ENCODE measurements at places on chromosomes 1 and 21. TPM values are rescaled to one million over a fixed set of nuclear protein-coding genes. Genes with fewer than 3 reads are reported as not detected.
A peak's percentile ranks its signal among the peaks of the same experiment; 100 is the strongest.

SPRR2F gene
- not detected for total RNA-seq

SLC30A1 gene
- total RNA-seq, result 16.1 TPM

CHIT1 gene
- not detected for total RNA-seq

ELAVL4 gene
- not detected for total RNA-seq

RBM11 gene
- total RNA-seq, result not detected

RGS2 gene
- 17.9 TPM for total RNA-seq

FAM163A gene
- not detected for total RNA-seq

ZNHIT6 gene
- total RNA-seq, result 7.0 TPM

TSPEAR gene
- total RNA-seq, result not detected

LCE1F gene
- total RNA-seq, result not detected

TRAF3IP3 gene
- not detected for total RNA-seq

NBPF4 gene
- total RNA-seq, result not detected

HRNR gene
- not detected for total RNA-seq

- no peak for DNase-seq
These were observed 122.2 kb downstream of the KCNN3 start for GRCh38 chr1:154747740-154748404.

DNA sequence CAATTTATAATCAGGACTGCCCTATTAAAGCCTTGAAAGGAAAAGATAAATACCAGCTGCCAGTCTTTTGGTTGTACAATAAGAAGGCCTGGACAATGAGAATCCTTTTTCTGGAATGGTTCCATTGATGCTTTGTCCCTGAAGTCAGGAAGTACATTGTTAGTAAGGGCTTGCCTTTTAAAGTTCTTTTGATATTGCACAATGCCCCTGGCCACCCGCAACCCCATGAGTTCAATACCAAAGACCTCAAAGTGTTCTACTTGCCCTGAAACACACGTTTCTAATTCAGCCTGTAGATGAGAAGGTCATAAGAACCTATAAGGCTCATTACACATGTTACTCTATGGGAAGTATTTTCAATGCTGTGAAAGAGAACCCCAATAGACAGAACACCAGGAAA lies 112.1 kb downstream of the OLFM3 start:
- DNase-seq, result no peak

GRCh38 chr1:55127827-55128343 lies 87.3 kb downstream of the USP24 start:
- peak; percentile 92 for DNase-seq

- no peak for DNase-seq
These were observed 27.8 kb downstream of the ZBTB17 start for GRCh38 chr1:15948091-15948591.

- no peak for DNase-seq
These were observed 11.6 kb upstream of the GJA9 start for GRCh38 chr1:38892976-38893375.

DNA sequence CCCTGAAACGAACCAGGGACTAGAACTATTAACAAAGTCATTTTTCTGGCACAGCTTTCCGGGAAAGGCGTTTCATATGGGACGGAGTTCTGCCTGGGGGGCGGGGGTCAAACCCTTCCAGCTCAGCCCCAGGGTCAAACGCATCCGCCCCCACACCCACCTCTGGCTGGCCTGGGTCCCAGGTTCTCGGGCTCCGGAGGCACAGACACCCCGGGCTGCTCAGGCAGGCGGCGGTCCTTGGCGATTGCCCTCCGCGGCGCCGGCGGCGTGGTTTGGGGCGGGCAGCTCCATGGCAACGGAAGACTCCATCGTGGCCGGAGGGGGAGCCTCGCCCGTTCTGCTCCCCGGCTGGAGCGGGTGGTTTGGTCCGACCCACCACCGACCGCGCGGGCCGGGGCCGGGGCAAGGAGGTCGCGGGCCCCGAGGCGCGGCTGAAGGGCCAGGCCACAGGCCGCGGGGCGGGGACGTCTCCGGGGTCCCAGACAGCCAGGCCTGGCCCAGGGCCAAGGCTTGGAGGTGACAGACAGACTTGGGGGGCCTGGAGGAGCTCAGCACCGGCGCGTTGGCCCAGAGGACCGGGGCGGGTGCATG lies at the start of gene CFAP74:
Gene CFAP74 (minus strand): TSS at position 246 of the 591 bp plus-strand sequence. CDS start 12,830 bp downstream, outside the sequence.
- DNase-seq, result no peak

DNA sequence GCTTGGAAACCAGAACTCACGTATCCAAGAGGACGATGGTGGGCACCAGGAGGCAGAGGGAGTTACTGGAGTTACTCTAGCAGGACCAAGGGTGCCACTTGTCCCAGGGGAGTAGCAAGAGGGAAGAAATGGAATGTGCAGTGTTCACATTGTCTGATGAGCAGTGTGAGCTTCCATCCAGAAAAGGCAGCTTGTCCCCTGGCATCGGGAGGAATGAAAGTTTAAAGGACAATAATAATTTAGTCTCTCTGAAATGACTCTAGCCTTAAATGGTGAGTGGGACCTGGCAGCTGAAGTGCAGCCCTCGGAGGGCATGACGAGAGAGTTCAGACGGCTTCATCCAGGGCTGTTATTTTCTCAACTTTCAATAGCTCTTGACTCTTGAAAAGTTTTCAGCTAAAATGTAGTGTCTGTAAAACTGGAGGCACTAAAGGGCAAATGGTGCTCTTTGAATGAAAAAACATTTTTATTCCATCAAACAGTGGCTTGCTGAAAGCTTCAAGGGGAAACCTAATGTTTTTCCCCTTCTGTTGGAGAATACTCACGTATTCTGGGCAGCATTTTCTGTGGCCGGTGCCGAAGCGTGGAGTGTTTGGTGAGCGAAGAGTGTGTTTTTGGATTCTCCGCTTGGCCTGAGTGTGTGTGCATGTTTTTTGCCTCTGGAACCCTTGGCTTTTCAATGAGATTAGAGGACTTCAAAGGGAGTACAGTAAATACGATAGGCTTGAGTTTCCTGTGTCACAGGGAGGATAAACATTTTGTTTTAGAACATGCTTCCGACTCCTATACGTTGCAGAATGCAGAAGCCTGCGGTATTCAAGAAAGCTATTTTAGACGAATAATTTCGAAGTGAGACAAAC lies 157.3 kb downstream of the GALNT2 start:
- no peak for DNase-seq

GRCh38 chr1:3074297-3074741 lies 5.3 kb downstream of the PRDM16 start:
- DNase-seq, result no peak

DNA sequence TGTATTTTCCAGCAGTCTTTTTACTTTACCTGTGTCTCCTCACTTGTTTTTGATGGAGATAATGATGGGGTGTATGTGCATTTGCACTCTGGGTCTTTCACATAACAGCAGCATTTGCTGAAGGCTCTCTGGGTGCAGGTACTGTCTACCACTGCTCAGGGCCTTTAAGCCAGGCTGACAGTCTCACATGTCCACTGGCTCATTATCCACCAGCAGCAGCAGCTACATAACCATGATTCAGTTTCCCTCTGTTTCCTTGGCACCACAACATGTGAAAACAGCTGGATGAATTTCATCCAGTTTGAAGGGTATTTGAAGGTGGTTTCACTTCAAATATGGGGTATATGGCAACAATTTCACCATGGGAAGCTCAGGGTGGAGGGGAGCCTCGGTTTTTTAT lies 41.2 kb upstream of the ROR1 start:
- DNase-seq, result peak; percentile 65

DNA sequence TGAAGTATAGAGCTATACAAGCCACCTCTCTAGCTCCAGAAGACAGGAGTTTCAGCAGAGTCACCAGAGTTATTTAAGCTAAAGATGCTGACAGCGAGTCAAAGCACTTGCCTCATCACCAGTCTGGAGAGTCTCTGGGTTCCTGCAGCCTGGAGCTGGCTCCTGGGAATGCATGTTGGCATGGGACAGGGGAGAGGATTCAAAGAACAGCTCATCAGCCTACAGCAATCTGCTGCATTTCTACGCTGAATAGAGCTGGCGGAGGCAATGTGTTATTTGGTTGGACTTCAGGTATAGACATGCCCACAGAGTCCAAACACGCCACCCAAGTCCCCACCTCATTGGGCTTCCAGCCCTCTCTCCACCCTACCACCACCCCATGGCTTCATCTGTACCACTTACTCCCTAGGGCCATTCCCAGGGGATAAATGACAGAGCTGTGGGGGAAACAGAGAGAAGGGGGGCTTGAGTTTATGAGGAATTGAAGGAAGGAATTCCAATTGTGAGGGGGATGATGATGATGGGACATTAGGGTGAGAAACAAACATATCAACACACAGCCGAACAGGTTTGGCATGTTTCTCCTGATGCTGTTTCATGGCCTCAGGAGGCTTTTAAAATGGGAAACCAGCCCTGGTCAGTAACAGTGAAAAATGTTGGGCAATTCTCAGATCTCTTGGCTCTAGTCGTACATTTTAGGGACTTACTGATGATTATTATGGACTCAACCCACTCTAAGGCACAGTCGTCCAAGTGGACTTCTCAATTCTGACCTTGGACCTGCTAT lies 58.4 kb downstream of the PLEKHA6 start:
- DNase-seq, result no peak

- DNase-seq, result no peak
These were observed 15.4 kb upstream of the GUCA2B start for GRCh38 chr1:42137766-42138165.

GRCh38 chr1:174174461-174175329 lies 15.4 kb downstream of the RABGAP1L start:
- no peak for DNase-seq

DNA sequence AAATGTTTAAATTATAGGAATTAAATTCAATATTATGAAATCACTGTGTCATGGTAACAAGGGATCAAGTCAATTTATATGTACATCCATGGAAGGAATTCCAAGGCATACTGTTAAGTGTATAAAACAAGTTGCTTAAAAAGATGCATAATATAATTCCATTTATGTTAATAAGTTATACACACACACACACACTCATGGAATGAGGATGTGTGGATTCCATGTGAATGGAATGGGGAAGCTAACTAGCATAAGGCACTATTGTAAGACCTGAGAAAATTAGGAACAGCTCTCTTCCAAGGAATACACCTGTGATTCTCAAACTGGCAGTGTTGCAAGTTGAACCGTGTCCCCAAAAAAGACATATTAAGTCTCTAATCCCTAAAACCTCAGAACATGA lies 17.6 kb upstream of the TRAF3IP3 start:
- no peak for DNase-seq

DNA sequence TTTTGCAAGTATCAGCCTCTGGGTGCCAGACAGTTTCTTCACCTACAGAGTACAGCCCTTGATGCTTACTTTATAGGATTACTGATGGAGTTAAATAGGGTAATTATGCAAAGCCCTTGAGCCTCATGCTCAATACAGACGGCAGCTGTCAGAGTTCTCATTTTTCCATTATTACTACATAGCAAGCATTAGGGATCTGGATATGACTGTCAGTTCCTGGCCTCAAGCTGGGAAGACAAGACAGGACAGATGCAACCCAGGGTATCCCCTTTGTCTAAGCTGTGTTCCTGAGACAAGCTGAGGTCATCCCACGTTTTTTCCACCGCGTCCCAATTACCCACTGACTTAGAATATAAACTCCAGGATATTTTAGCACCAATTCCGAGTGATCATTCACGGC lies 94.4 kb downstream of the SLC35F3 start:
- DNase-seq, result no peak

DNA sequence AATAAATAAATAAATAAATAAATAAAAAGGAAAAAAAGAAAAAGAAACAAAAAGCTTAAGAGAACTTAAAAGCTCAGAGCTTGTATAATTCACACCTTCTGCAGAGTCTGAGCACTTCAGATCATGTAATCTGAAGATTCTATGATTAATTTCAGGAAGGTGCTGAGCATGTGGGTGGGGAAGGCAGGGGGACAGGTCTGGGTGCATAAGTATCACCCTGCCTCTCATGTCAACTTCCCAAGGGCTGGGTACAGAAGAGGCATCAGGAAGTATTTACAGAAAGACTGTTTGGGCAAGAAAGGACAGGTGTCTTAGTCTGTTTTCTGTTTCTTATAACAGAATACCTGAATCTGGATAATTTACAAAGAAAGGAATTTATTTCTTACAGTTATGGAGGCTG lies 20.4 kb upstream of the PADI2 start:
- no peak for DNase-seq

GRCh38 chr1:174877208-174877673 lies 122.5 kb upstream of the CACYBP start:
- no peak for DNase-seq

- DNase-seq, result no peak
These were observed 28.0 kb downstream of the IARS2 start for GRCh38 chr1:220121791-220122530.

- DNase-seq, result peak; percentile 30
These were observed 116.7 kb downstream of the FASLG start for GRCh38 chr1:172775606-172776005.

DNA sequence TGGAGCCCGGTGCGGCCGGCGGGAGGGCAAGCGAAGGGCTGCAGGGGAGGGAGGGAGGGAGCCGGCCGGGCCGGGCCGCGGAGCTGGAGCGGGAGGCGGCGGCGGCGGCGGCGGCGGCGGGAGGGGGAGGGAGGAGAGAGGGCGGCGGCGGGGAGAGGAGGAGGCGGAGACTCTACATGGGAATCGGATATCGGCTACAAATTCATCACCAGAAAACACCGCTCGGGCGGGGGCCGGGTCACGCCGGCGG lies at the start of gene AKT3:
Gene AKT3 (minus strand): TSS at position 42 of the 250 bp plus-strand sequence. CDS start 7,073 bp downstream, outside the sequence.
- DNase-seq, result peak; percentile 82

GRCh38 chr1:167200749-167201148 lies 19.9 kb upstream of the POU2F1 start:
- no peak for DNase-seq

- DNase-seq, result no peak
These were observed 3.9 kb upstream of the LRRC52 start for GRCh38 chr1:165539908-165540307.

DNA sequence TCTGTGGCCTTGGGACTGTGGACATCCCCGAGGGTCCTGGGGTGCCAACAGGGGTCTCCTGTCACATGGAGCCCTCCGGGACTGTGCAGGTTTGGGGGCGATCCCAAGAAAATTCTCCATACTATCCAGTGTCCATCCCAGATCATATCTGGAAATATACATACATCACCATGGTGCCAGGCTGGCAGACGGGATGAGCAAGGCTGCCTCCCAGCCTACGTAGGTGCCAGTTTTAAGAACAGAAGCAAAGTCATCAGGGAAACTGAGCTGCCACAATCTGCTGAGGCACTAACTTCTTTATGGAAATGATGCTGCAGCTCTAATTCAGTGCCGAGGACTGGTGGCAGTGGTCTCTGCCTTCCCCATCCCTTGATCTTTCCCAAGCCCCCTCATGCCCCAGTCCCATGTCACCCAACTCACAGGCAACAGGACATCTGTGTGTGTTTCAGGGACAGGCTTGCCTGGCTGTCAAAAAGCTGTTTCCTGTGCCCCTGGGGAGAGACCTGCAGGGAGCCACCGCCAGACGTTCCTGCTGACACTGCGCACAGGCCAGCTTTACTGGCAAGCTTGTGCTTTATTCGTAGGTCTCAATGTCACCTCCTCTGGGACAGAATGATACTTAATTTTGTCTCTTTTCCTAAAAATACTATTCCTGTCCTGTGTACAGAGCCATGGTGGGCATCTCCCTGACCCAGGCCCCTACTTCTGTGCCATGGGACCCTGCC lies 15.5 kb downstream of the TEX35 start:
- DNase-seq, result no peak

All from M059J (cell line).